ENCODE measurements at places on chromosomes 1 and 21.
A peak's percentile ranks its signal among the peaks of the same experiment; 100 is the strongest.

- ATAC-seq = no peak
- no peaks in the 10 kb centered on the region for H3K4me1 ChIP-seq
Observed at GRCh38 chr1:178311164-178311563, 185.6 kb downstream of the CLEC20A start.

GRCh38 chr1:207458414-207458813 is 4.3 kb downstream of the CR2 start:
- ATAC-seq = no peak
- H3K27ac ChIP-seq = no peak overlapping the region
- H3K4me1 ChIP-seq = peaks cover 16% of the 10 kb centered on the region
- no peaks in the 10 kb centered on the region for H3K36me3 ChIP-seq
- H3K27me3 ChIP-seq = peaks cover 45% of the 10 kb centered on the region

GRCh38 chr1:157198619-157199420 is 60.6 kb upstream of the ETV3 start:
- no peaks in the 10 kb centered on the region for H3K4me1 ChIP-seq
- no peak overlapping the region for H3K4me3 ChIP-seq
- H3K36me3 ChIP-seq = no peaks in the 10 kb centered on the region

DNA sequence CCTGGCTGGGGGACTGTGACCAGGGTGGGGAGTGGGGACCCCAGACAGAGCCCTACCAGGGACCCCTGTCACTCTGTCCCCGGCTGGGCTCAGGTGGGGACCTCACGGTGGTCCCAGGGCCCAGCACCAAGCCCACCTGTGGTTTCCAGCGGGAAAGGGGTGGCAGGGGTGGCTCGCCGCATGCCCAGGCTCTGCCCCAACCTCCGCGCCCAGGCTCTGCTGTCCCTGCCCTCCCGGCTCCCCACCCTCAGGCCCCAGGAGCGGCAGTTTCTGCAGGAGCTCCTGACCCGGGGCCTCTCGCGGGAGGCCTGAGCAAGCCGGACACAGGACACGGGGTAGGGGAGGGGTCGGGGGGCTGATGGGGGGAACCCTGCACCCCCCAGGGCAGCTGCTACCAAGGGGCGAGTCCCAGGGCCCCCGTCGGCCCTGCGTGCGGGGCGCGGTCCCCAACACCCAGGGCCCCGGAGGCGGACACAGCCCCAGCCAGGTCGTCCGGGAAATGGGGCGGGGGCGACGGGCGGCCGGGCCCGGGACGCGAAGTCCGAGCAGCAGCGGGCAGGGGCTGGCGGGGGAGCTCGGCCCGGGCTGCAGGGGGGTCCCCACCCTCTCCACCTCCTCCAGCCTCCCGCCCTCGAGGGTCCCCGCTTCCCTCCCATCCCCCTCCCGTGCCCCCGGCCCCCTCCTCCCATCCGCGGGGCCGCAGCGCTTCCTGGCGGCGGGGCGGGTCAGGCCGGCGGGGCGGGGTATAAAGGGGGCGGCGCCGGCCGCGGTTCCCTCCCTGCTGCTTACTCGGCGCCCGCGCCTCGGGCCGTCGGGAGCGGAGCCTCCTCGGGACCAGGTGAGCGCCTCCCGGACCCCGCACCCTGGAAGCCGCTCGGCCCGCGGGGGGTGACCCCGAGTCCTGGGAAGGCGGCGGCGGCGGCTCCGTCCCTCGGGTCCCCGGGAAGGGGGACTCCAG is at the start of gene COL6A2:
TSS of gene COL6A2 (plus strand) at position 777 of the 958 bp plus-strand sequence.
- peak; percentile 86 for ATAC-seq
- peaks cover 21% of the 10 kb centered on the region for H3K4me1 ChIP-seq
- H3K27ac ChIP-seq = peak within 1 kb of the TSS; percentile 98

- no peak overlapping the region for H3K27ac ChIP-seq
- no peaks in the 10 kb centered on the region for H3K4me1 ChIP-seq
- no peak for ATAC-seq
- no peak overlapping the region for H3K4me3 ChIP-seq
- H3K27me3 ChIP-seq = no peaks in the 10 kb centered on the region
Observed at GRCh38 chr1:84223751-84224432, 77.6 kb upstream of the SAMD13 start.

GRCh38 chr1:25556791-25557476 is 13.5 kb downstream of the LDLRAP1 start:
- H3K27me3 ChIP-seq = no peaks in the 10 kb centered on the region
- peaks cover 52% of the 10 kb centered on the region for H3K36me3 ChIP-seq
- peak; percentile 58 for ATAC-seq
- no peak overlapping the region for H3K27ac ChIP-seq
- peaks cover 15% of the 10 kb centered on the region for H3K4me1 ChIP-seq
- H3K4me3 ChIP-seq = no peak overlapping the region

DNA sequence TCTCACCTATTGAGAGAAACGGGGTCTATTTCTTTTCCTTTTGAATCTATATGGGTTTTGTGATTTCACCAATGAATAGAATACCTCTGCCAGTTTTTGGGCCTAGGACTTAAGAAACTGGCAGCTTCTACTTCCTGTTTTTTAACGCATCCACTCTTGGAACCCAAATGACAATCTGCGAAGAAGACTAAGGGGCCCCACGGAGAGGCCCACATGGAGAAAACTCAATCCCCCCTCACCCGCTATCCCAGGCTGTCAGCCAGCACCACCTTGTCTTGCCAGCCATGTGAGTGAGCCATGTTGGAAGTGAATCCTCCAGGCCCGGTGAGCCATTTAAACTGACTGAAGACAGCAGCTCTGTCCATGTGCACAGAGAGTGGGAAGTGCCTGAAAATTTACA is 3.6 kb upstream of the HENMT1 start:
- H3K4me3 ChIP-seq = no peak overlapping the region
- H3K27ac ChIP-seq = no peak overlapping the region
- H3K27me3 ChIP-seq = no peaks in the 10 kb centered on the region
- H3K36me3 ChIP-seq = no peaks in the 10 kb centered on the region

GRCh38 chr1:47849005-47849521 is 148.1 kb downstream of the TRABD2B start:
- no peak for ATAC-seq
- H3K27me3 ChIP-seq = no peaks in the 10 kb centered on the region
- no peak overlapping the region for H3K4me3 ChIP-seq
- no peaks in the 10 kb centered on the region for H3K4me1 ChIP-seq
- H3K27ac ChIP-seq = no peak overlapping the region

- H3K36me3 ChIP-seq = no peaks in the 10 kb centered on the region
- H3K27ac ChIP-seq = no peak overlapping the region
- ATAC-seq = no peak
- no peaks in the 10 kb centered on the region for H3K4me1 ChIP-seq
- H3K4me3 ChIP-seq = no peak overlapping the region
- no peaks in the 10 kb centered on the region for H3K27me3 ChIP-seq
Observed at GRCh38 chr1:242146652-242147051, 147.8 kb upstream of the MAP1LC3C start.

DNA sequence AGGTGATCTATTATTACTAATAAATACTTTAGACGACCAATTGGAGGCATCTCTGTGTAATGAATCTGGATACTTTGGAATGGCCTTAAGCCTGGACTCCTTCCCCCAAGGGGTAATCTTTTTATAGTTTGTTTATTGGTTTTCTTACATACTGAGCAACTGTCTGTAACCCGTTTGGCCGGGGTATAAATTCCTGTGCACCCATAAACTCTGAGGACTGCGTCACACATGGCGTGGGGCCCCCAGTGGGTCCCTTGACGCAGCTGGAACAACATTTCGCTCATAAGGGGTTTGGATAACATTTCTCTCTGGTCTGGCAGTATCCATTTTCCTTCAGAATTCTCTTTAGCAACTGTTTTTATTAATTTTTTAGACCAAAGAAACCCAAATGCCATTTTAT is 26.5 kb downstream of the SCCPDH start:
- H3K4me1 ChIP-seq = no peaks in the 10 kb centered on the region
- no peaks in the 10 kb centered on the region for H3K27me3 ChIP-seq
- no peaks in the 10 kb centered on the region for H3K36me3 ChIP-seq
- no peak overlapping the region for H3K4me3 ChIP-seq
- no peak for ATAC-seq
- H3K27ac ChIP-seq = no peak overlapping the region

- H3K4me3 ChIP-seq = peak overlapping the region; percentile 59
- ATAC-seq = no peak
- H3K4me1 ChIP-seq = peaks cover 3% of the 10 kb centered on the region
- no peak overlapping the region for H3K27ac ChIP-seq
- H3K27me3 ChIP-seq = peaks cover 74% of the 10 kb centered on the region
Observed at GRCh38 chr1:84998642-84999280, 1.8 kb upstream of the MCOLN2 start.

DNA sequence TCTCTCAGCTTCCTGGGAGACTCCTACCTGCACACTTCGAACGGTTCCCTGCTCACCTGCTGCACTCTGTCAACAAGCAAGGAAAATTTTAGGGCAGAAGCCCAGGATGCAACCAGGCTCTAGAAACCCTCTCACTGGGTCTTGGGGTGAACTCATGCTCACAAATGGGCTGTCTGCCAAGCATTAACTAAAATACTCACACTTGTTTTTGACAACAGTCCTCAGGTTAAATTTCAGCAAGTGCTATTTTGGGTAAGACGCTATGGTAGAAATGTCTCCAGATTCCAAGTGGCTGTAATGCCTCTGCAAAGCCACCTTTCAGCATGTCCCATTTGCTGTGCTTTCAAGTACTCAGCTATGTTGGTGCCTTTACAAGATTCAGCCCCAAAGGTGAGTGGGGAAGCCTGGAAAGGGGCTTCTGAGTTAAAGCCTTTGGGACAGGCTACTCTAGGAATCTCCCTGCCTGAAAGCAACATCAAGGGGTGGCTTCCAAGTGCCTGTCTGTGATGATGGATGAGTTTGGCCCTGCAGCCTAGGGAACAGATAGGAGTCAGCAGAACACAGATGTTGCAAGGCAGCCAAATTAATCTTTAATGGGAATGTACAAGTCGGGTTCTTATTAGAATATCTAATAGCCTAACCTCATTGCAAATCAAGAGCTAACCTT is 211.9 kb upstream of the SPAG17 start:
- no peaks in the 10 kb centered on the region for H3K36me3 ChIP-seq
- no peaks in the 10 kb centered on the region for H3K27me3 ChIP-seq
- H3K4me3 ChIP-seq = no peak overlapping the region
- H3K4me1 ChIP-seq = peaks cover 7% of the 10 kb centered on the region
- H3K27ac ChIP-seq = no peak overlapping the region

DNA sequence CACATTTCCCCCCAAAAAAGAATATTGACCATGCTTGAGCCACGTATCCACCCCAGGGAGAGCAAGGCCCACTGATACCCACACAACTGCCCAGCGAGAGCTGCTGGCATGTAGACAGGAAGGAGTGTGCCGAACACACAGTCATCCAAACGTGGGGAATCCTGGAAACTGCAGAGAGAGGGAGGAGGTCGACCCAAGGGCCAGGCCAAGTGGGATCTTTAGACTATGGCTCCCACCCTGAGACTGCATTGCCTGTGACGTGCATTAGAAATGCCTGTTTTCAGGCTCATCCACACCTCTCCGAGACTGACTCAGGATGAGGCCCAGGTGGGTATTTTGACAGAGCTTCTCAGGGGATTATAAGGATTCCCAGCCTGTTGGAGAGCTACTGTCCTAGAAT is 25.9 kb downstream of the NIPAL3 start:
- ATAC-seq = no peak
- no peak overlapping the region for H3K27ac ChIP-seq
- no peaks in the 10 kb centered on the region for H3K27me3 ChIP-seq
- peaks cover 35% of the 10 kb centered on the region for H3K4me1 ChIP-seq
- peaks cover 45% of the 10 kb centered on the region for H3K36me3 ChIP-seq

DNA sequence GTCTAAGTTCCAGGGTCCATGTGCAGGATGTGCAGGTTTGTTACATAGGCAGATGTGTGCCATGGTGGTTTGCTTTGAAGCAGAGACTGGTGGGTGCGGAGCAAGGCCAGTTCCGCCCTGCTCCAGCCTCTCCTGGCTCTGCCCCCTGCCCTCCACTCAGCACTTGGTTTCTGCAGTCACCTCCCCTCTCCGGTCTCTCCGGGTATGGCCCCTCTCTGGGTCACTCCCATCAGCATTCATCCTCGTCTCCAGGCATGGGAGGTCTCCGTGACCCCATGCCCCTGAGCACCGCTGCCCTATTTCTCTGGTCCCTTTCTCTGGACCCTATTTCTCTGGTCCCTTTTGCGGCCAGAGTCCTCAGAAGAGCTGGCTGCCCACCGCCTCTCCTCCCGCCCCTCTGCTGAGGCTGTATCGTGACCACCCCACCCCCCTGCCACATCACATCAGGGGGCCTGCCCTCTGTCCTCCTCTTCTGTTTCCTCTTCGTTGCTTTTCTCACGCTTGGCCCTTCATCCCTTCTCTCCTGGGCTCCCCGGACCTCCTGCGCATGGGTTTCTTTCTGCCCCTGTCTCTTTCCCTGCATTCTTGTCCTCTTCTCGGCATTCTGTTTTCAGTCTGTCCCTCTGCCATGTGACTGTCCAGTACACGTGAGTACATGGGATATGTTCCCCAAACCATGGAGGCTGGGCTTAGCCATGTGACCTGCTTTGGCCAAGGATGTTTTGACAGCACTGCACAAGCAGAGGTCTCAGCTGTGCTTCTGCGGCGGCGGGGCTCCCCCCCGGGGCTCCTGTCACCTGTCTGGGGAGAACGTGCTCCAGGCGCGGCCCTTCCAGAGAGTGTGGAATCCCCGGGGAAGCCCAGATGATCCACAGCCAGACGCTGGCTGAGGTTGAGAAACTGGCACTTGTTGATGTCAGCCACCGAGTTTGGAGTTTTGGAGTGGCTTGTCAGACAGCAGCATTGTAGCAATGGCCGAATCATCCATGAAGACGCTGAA is 54.4 kb upstream of the C1orf174 start:
- H3K4me1 ChIP-seq = no peaks in the 10 kb centered on the region
- H3K27ac ChIP-seq = no peak overlapping the region
- H3K27me3 ChIP-seq = peaks cover 70% of the 10 kb centered on the region
- H3K4me3 ChIP-seq = no peak overlapping the region

- no peak overlapping the region for H3K4me3 ChIP-seq
- H3K27ac ChIP-seq = no peak overlapping the region
- no peaks in the 10 kb centered on the region for H3K4me1 ChIP-seq
- no peak for ATAC-seq
Observed at GRCh38 chr21:35116777-35117176, 67.7 kb upstream of the RUNX1 start.

DNA sequence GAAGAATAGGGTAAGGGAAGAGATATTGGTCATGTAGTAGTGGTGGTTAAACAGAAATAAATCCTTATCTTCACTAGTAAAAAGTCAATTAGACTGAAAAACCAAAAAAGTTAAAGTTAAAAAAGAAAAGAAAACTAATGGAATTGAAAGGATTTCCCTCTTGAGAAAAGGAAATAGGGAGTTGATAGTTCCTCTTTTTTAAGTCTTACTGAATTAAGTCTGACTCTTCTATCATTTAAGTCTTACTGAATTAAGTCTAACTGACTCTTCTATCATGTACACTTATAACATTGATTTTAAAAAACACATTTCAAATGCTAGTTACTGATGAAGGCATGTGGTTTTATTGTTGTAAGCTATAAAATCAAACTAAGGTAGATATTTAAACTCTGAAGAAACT is 49.5 kb upstream of the TENT5C start:
- H3K27me3 ChIP-seq = no peaks in the 10 kb centered on the region
- no peaks in the 10 kb centered on the region for H3K4me1 ChIP-seq
- H3K4me3 ChIP-seq = no peak overlapping the region
- ATAC-seq = no peak
- H3K27ac ChIP-seq = no peak overlapping the region

GRCh38 chr1:237875291-237875690 is 15.4 kb downstream of the ZP4 start:
- ATAC-seq = no peak
- H3K27ac ChIP-seq = no peak overlapping the region
- no peak overlapping the region for H3K4me3 ChIP-seq
- H3K36me3 ChIP-seq = no peaks in the 10 kb centered on the region
- no peaks in the 10 kb centered on the region for H3K4me1 ChIP-seq
- no peaks in the 10 kb centered on the region for H3K27me3 ChIP-seq

- H3K27me3 ChIP-seq = no peaks in the 10 kb centered on the region
- no peaks in the 10 kb centered on the region for H3K4me1 ChIP-seq
Observed at GRCh38 chr1:8276173-8276914, 41.6 kb upstream of the SLC45A1 start.
